RWPE2 (cell line): ENCODE measurements at places on chromosomes 7 and 10.

DNA sequence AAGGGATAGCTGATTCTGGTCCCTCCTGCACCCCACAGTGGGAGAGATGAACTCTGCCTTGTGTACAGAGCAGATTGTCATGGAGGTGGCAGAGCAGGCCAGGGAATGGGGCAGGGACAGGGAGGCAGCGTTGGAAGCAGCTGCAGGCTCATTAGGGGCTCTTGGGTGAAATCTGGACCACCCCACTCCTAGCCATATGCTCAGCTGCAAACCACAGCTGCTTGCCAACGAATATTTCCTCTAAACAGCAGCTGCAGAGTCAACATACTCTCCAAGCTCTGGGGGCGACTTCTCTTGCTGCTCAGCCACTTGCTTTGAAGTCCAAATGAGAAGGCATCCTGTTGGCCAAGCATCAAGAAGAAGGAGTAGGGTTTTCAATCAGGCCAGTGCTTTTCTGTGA is 302.3 kb upstream of the AUTS2 start:
- no peak for DNase-seq

DNA sequence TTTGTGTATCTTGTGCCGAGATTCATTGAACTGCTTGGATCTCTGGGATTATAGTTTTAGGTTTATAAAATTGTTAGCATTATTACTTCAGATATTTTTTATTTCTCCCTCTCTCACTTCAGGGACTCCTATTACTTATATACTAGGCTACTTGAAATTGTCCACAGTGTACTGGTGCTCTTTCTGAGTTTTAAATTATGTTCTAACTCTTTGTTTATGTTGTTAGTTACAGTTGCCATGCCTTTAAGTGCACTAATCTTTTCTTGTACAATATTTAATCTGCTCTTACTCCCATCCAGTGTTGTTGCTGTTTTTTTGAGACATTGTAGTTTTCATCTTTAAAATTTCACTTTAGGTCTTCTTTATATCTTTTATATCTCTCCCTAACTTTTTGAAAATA is 13.1 kb downstream of the PLEKHS1 start:
- no peak for DNase-seq

GRCh38 chr7:74288034-74288881 is 949 bp upstream of the CLIP2 start:
- no peak for DNase-seq

DNA sequence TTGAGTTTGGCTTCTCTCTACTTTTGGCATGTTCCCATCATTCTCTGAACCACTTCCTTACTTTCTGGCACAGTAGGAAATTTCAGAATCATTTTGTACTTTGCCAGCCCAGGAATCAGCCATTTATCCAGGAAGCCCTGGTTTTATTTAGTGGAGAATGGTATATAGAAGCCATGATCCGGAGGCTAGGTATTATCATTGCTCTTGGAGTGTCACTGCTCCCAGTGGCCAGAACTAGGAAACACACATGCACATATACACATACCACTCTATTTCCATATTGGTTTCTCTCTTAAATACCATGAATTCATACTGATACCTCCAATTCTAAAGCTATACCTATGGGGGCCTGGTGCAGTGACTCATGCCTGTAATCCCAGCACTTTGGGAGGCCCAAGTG is 36.3 kb downstream of the SUFU start:
- no peak for DNase-seq

DNA sequence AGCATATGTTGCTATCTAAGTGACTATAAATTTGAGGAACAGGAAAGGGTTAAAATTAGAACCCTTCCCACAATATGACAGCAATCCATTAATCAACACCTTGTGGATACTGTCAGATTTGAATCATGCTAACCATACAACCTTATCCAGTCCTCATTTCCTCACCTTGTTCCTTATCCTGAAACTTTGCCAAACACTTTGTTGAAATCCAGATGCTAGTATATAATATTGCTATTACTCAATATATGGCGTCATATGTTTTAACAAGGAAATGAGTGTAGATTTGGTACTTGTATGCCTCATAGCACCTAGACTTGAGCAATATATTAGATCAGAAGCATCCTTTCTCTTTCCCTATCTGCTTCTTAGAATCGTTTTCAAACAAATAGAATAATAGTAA is 66.3 kb upstream of the SLC25A13 start:
- DNase-seq, result no peak

DNA sequence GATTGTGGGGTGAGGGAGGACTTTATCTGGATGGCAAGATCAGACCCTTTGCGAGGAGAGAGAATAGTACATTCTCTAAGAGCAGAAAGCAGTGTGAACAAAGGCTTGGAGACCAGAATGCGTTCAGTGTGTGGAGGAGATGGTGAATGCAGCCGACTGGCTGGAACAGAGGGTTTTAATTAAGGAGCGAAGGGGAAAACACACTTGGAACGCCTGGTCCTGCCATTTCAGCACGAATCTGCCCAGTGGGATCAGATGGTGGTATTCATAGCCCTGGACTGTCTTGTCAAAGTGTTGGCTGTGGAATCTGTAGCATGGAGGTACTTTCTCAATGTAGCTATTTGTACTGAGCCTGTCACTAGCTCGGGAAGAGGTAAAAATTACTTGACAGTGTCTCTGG is 260.9 kb downstream of the SLC25A13 start:
- DNase-seq, result no peak

DNA sequence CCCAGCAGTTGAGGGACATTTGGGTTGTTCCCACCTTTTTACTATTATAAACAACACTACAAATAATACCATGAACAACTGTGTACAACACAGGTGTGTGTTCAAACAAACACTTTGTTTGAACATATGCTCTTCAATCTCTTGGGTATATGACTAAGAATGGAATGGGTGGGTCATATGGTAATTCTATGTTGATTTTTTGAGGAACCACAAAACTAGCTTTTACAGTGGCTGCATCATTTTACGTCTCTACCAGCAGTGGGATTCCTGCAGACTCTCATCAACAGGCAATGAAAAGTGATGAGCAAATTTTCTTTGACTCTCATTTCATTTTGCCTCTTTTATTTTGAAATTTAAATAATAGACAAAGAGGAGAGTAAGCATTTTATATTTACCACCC is 116.9 kb upstream of the KLF14 start:
- DNase-seq, result no peak
